ENCODE measurements at places on chromosomes 12 and 14.

GRCh38 chr12:48736456-48736855 is 19.9 kb upstream of the CCNT1 start:
- DNase-seq = no peak

DNA sequence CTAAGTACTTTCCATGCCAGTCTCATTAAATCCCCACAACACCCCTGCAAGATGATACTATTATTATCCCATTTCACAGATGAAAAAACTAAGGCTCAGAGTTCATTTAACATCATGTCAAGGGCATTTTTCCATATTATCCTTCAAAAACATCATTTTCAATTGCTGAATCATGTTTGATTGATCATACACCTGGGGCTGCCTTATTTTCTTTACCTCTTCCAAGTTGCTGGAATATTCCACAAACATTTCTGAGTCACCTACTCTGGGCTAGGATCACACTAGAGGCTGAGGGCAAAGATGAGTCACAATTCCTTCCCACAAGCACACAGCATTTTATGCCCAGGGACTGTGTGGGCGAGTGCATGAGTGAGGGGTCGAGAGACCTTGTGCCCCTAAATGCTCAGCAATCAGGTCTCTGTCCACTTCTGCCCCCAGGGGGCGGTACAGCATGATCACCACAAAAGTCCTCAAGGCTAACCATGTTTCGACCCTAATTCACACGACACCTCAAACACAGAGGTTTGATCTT is 14.1 kb upstream of the TMEM119 start:
- DNase-seq = no peak

GRCh38 chr12:120639771-120640721 is at the start of gene CABP1:
CABP1 (plus strand) TSS chr12:120640626; CDS start chr12:120640686, 60 bp downstream.
- DNase-seq = peak; percentile 71

DNA sequence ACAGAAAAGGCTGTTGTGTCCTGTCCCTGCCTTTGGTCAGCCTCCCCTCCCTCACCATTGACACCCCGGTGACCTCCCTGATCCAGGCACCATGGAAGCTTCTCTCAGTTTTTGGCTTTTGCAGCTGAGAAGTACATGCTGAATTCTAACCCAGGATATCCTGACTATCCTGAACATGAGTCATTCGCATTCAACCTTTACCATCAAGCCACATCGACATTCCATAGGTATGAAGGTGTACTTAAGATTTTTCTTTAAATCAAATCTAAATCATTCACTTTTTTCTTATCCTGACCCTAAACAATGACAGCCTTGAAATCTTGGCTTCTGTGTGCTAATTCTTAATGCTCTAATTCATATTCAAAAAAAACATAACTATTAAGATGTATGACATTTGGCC is 8.7 kb upstream of the KRT78 start:
- DNase-seq = no peak

DNA sequence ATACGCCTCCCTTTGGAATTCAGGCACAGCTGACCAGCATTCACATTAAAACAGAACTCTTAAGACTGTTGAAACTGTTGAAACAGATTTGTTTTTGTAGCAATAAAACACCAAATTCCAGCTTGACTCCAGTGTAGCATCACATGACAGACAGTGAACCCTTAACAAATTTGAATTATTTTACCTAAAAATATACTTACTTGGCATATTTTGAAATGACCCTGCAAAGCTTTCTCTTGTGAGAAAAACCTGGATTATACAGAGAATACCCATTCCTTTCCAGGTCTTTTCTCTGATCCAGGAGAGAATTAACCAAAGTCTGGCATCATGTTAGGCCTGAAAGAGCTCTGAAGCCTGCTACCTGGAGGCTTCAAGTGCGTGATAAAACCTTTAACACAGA is 410.3 kb downstream of the FOXG1 start:
- no peak for DNase-seq

GRCh38 chr14:101579372-101580080 is 18.2 kb downstream of the DIO3 start:
- no peak for DNase-seq

- DNase-seq = no peak
Observed at GRCh38 chr12:73465106-73465505, 1072.5 kb upstream of the ATXN7L3B start.

DNA sequence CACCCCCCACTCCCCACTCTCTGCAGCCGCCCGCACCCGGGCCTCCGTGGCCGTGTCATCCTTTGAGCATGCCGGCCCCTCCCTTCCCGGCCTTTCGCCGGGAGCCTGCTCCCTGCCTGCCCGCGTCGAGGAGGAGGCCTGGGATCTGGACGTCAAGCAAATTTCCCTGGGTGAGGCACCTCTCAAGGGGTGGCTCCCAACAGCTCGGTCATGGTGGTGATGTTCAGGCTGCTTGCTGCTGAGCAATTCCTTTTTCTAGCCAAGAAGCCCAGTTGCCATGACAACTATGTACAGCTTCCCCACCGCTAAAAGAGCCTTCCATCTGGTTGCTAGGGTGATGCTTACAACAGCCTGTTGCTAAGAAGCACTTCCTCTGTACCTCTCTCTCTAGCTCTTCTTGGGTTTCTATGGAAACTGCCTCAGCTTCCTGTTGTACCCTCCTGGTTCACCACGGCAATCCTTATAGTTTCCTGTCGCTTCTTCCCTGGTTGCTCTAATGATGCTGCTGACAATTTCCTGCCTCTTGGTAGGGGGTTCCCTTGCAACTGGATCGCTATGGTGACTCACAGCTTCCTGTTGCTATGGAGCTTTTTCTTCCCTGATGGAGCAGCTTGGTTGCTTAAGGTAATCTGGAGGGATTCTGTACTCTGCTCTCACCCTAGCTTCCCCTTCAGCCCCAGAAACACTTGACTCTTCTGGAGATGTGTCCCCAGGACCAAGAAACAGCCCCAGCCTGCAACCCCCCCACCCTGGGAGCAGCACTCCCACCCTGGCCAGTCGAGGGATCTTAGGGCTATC is 11.0 kb downstream of the ZNF219 start:
- no peak for DNase-seq

GRCh38 chr14:86505808-86506207 is 975.9 kb downstream of the FLRT2 start:
- no peak for DNase-seq

- DNase-seq = no peak
Observed at GRCh38 chr12:23415180-23415579, 534.3 kb downstream of the SOX5 start.
